NCI-H748 treated with DMSO at 0.1 percent for 48 hours (cell line): ENCODE measurements at places on chromosomes 5 and 9.

DNA sequence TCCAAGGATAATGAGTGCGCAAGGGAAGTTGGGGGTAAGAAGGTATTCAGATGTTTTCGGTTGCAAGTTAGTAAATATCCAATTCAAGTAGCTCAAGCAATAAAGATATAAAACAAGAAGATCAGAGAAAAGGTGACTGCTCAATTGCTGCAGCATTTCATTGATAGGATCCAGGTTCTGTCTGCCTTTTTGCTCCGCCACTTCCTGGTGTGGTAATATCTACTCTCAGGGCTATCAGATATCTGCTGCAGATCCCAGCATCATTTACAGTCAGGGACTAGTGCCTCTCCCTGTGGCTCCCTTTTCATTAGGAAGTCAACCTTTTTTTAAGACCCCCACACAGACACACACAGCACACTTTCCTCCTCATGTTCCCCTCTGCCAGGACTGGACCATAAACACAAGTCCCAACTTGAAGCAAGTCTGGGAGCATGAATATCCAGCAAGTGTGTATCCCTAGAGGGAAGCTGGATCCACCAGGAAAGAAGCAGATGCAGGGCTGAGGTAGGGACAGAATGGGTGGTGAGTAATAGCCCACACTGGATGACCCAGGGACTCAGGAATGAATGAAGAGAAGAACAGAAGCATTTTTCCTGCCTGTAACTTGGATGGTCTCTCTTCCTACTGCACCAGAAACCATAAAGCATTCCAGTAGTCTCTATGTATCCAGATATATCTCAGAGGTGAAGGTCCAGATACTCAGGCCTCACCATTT, 53.7 kb downstream of the ZNF622 start:
- no peak for DNase-seq

DNA sequence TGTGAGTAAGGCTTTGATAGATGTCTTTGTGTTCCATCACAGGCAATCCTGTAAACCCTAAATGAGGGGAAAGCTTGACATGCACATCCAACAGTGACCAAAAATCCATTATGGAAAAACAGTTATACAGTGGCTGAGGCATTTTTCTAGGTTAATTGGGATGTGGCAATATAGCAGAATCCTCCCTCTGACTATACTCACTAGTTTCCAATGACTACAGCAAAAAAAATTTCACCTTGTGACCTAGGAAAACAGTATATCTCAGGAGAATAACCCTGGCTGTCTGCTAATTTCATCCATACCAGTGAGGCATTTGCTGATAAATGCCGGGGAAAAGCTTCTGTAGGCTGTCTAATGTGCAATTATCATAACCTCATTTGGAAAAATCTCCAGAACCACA, 49.9 kb upstream of the SNCAIP start:
- no peak for DNase-seq

GRCh38 chr5:175478008-175478383, 364 bp upstream of the SFXN1 start:
- DNase-seq, result no peak

DNA sequence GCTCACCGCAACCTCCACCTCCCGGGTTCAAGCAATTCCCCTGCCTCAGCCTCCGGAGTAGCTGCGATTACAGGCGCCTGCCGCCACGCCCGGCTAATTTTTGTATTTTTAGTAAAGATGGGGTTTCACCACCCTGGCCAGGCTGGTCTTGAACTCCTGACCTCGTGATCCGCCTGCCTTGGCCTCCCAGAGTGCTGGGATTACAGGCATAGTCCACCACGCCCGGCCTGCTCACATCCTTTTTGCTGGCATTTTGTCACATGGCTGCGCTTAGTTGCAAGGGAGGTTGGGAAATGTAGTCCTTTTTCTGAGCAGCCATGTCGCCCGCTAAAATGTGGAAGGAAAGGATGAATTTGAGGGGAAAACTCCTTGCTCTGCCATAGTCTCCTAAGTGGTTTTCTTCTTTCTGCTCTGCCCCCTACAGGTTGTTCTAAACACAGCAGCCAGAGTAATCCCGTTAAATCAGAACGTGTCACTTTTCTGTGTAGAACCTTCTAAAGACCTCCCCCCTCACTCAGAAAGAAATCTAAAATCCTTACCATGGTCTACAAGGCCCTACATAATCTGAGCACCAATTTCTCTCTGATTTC, 57.8 kb upstream of the HSPA9 start:
- no peak for DNase-seq

- no peak for DNase-seq
These were observed 5.6 kb downstream of the TBC1D9B start for GRCh38 chr5:179901915-179902762.
